Endothelial cell (in vitro differentiated cells): ENCODE measurements at places on chromosomes 3 and 15.

- DNase-seq: no peak
These were observed 176.1 kb downstream of the MINAR1 start for GRCh38 chr15:79608066-79608864.

DNA sequence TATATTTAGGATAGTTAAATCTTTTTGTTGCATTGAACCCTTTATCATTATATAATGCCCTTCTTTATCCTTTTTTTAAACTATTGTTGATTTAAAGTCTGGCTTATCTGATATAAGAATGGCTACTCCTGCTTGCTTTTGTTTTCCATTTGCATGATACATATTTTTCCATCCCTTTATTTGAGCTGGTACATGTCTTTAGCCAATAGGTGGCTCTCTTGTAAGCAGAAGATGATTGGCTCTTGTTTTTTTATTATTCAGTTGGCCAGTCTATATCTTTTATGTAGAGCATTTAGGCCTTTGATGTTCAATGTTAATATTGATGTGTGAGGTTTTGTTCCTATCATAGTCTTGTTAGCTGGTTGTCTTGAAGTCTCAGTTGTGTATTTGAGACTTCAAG lies 99.5 kb upstream of the MCTP2 start:
- DNase-seq: no peak

GRCh38 chr3:114408736-114409670 lies 115.2 kb downstream of the TIGIT start:
- DNase-seq: no peak

DNA sequence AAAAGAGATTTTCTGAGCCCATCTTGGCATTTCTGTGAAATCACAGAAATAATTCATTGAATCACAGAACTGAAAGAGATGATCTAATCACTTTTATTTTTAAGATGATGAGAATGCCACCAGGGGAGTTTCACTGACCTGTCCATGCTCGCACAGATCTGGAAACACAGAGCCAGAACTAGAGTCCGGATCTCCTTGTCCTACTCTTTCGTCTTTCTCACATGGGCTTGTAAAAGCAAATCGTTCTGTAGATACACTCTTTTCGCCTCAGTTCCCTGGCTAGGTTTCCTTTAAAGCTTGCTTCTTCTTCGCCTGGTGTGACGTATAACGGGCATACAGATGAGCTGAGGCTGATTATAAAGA lies 122.5 kb upstream of the SPRED1 start:
- no peak for DNase-seq

GRCh38 chr15:48560321-48561051 lies 85.0 kb downstream of the FBN1 start:
- DNase-seq: no peak

DNA sequence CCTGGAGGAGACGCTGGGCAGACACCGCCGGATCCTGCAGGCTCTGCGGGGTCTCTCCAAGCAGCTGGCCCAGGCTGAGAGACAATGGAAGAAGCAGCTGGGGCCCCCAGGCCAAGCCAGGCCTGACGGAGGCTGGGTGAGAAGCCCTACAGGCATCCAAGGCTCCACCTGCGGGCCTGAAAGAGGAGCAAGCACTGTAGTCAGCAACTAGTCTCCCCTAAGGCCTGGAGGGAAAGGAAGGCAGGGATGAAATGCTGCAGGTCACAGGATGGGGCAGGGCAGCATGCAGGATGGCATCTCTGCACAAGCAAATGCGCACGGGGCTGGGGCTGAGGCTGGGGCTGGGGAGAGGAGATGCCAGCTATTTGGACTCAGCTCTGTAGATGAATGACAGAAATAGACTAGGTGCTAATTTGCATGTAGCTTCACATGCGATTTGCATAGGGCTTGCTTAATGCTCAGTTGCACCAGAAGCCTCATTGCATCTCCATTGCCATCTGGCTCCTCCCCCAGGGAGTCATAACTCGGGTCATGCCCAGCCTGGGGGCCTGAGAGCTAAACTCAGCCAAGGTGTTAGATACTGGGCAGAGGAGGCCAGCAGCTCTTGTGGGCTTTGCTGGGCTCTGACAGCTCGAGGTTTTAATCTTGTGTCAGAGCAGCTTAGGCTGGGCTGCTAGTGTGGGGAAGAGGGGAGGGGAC lies 5.2 kb upstream of the CPLX3 start:
- no peak for DNase-seq

DNA sequence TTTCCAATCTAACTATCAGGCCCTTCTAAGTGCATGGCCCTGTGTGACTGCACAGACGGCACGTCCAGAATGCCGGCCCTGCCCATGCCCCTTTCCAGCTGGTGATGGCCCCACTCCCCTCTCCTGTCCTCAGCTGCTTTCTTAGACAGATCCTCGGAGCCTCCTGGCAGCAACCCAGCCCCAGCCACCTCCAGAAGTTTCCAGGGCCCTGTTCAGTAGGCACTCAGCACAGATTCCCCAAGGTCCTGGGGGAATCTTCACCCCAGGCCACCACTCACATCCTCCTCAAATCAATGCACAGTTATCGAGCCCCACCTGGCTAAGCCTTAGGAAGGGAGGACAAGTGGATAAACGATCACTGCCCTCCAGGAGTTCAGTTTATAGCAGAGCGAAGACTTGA lies 1.4 kb upstream of the CRABP1 start:
- no peak for DNase-seq

GRCh38 chr3:175447521-175447920 lies 588.4 kb downstream of the NAALADL2 start:
- DNase-seq: no peak
